ENCODE measurements at places on chromosomes 11 and 22.

GRCh38 chr22:43080616-43081015 lies 8.6 kb downstream of the TTLL1 start:
- DNase-seq: no peak

DNA sequence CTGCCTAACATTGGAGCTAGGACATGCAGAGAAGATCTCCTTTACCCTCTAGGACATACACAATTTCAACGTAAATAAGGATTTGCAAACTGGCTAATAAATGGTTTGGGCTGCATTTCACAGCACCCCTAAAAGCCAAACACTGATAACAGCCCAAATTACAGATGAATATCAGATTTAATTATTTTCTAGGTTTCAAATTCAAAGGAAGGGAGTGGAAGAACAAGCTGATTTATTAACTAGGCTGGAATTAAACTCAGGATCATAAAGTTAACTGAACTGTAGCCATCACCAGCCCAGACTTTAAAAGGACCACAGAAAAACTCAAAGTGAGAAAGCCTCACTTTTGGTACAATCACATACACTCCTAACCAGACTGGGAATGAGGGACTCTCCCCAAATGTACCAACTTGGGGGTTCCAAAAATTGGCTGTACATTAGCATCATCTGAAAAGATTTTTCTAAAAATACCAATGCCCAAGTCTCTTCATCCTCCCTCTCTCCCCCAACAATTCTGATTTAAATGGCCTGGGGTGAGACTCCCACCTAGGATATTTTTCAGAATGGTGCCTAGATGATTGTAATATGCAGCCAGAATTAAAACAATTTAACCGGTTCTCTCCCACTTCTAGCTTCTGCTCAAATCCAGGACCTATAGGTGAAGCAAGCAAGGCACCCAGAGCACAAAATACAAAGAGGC lies 43.5 kb downstream of the SYTL2 start:
- DNase-seq: no peak

DNA sequence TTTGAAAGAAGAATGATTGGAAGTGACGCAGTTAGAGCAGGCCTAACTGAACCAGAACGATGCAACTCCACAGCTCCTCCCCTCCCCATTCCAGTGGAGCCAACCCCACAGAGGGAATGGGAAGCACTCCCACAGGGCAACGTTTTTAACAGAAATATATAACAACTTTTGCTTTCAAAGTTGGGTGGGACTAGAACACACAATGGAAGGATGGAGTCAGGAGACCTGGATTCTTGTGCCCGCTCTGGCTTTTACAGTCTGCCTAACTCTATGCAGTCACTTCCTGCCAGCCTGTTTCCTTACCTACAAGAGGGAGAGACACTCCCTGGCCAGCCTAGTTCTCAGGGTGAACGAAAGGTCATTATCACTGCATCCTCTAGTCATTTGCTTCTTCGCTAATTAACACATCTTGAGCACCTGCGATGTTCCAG lies 75.5 kb downstream of the PACSIN2 start:
- DNase-seq: no peak

DNA sequence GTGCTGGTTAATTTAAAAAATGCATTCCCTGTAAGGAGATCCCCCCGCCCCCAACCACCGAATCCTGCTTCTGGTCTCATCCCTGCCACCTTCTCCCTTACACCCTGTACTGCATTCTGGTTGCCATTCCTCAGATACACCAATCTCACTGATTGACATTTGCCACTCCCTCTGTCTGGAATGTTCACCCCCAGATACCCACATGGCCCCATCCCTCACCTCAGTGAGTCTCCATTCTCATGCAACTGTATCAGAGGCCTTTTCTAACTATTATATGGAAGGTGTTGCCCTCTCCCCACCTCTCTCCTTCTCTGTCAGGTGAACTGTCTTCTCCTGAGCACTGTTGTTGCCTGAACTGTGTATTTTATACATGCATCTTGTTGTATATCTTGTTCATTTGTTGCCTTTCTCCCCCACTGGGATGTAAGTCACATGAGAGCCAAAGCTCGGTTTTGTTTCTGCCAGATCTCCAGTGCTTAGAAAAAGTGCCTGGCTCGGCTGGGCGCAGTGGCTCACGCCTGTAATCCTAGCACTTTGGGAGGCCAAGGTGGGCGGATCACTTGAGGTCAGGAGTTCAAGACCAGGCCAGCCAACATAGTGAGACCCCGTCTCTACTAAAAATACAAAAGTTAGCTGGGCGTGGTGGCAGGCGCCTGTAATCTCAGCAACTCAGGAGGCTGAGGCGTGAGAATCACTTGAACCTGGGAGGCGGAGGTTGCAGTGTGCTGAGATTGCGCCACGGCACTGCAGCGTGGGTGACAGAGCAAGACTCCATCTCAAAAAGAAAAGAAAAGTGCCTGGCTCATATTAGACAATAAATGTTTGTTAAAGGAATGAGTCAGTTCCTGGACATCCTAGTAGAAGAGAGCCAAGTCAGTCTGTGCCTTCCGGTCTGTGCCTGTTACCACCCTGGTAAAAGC lies 61.0 kb downstream of the TNRC6B start:
- no peak for DNase-seq

DNA sequence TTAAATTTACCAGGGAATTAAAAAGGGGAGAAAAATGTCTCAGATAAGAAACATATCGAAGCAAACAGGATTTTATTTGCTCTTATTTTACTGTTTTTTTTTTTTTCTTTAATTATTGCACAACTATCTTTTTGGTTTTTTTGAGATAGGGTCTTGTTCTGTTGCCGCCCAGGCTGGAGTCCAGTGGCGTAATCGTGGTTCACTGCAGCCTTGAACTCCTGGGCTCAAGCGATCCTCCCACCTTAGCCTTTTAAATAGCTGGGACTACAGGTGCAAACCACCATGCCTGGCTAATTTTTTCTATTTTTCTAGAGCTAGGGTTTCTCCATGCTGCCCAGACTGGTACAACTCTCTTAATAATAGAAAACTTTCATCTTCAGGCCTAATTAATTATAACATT lies 32.5 kb downstream of the DRG1 start:
- peak; percentile 64 for DNase-seq

- no peak for DNase-seq
Observed at GRCh38 chr11:85709941-85710702, 24.1 kb upstream of the CCDC89 start.

DNA sequence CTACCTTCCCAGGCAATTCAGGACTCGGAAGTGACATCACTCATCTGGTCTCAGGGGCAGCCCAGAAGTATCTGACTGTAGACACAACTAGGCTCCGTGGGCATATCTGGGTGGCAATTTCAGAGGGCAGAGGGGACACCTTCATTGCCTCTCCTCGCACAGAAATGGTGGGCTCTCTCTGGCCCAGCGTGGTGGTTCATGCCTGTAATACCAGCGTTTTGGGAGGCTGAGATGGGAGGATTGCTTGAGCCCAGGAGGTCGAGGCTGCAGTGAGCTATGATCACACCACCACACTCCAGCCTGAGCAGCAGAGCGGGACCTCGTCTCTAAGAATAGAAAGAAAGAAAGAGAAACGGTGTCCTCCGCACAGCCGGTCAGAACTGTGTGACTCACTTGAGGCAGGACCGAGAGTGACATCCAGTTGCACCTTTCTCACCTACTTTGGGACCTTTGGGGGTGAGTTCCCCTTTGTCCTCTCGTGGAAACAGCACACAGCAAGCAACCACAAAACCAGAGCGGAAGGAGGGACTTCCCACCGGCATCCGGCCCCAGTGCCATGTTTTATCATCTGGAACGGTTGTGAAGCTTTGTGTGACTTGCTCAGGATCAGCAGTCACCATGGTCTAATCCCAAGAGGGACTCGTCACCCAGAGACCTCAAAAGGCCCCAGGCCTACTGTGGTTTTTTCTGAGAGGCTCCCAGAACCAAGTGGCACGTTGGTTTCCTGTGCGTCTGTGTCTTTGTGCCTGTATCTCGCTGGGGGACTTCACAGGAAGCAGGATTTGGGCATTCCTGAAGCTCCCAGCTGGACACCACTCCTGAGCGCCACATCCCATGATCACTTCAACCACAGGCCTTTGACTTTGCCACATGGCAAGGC lies 38.4 kb upstream of the EMID1 start:
- DNase-seq: no peak

DNA sequence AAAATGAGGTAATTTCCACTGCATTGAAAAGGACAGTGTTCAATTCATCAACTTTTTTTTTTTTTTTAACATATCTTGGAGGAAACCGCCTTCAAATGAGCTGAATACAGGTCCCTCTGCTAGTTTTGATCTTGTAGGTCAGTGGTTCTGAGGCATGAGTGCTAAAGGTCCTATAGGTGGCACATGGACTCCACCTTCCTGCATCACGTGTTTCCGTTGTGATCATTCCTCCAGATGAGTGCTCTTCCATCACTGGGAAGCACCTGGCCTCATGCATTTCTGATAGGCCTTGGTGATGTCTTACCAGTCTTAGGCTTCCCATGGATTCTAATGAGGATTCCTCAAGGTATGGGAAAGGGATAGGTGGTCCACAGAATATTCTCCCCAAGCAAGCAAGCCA lies 37.8 kb downstream of the FDX1 start:
- no peak for DNase-seq

DNA sequence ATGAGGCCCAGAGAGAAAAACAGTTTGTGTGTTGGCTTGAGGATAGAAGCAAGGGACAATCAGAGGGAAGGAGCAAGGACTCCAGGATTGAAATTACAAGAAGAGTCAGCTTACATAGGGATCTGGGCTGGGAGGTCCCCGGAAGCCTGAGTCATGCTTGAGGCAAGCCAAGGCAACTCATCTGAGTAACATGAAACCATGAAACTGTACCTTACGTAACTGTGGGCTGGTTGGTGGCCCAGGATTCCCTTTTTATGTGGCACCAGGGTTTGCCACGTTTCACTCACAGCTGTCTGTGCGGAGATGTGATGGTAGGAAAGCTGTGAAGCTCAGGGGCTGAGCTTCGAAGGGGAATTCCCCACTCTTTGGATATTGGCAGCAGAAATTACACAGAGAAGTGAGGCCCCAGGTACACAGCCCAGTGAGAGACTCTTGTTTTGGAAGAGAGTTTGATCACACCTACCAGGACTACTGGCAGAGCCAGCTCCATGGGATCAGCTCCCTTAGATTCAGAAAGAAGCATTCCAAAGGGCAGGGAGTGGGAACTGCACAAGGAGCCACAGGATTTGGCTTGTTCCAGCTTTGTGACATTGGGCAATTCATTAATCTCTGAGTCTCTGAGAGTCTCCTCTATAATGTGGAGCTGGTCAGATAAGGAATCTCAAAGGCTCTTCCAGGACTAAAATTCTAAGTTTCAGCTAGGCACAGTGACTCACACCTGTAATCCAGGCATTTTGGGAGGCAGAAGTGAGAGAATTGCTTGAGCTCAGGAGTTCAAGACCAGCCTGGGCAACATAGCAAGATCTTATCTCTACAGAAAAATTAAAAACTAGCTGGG lies 7.8 kb downstream of the SLC5A1 start:
- no peak for DNase-seq

DNA sequence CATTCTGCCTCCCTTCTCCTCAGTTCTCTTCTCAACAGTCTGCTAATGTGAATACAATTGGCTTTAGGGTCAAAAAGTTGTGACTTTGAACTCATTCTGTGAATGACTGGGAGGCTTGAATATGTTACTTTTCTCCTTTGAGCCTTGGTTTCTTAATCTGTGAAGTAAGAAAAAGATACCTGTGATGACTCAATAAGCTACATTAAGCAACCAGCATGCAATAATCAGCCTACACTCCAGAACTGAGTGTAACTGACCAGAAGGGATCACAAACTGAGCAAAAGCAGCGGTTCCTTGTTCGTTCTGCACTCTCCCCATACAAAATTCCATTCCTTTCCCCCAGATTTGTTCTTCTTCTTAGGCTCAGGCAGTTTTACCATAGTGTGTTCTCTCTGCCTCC lies 23.4 kb downstream of the ZNF202 start:
- DNase-seq: no peak
